ENCODE measurements at places on chromosomes 12 and 14. TPM values are rescaled to one million over a fixed set of nuclear protein-coding genes. Genes with fewer than 3 reads are reported as not detected.

RNASE4 gene
- total RNA-seq: 12.1 TPM

CABP1 gene
- total RNA-seq: not detected

RHNO1 gene
- total RNA-seq: 43.3 TPM

TRIP11 gene
- 8.5 TPM for total RNA-seq

EIF2S3B gene
- total RNA-seq: 0.30 TPM
